ENCODE measurements at places on chromosomes 6 and 20. TPM values are rescaled to one million over a fixed set of nuclear protein-coding genes. Genes with fewer than 3 reads are reported as not detected.

The APCDD1L gene
- 14.6 TPM for total RNA-seq

The ZNF343 gene
- total RNA-seq: 8.1 TPM

- no peak for DNase-seq
These were observed 1.3 kb downstream of the ZNF343 start for GRCh38 chr20:2507464-2507863.

- no peak for DNase-seq
These were observed 144.0 kb downstream of the PRL start for GRCh38 chr6:22152841-22153240.

DNA sequence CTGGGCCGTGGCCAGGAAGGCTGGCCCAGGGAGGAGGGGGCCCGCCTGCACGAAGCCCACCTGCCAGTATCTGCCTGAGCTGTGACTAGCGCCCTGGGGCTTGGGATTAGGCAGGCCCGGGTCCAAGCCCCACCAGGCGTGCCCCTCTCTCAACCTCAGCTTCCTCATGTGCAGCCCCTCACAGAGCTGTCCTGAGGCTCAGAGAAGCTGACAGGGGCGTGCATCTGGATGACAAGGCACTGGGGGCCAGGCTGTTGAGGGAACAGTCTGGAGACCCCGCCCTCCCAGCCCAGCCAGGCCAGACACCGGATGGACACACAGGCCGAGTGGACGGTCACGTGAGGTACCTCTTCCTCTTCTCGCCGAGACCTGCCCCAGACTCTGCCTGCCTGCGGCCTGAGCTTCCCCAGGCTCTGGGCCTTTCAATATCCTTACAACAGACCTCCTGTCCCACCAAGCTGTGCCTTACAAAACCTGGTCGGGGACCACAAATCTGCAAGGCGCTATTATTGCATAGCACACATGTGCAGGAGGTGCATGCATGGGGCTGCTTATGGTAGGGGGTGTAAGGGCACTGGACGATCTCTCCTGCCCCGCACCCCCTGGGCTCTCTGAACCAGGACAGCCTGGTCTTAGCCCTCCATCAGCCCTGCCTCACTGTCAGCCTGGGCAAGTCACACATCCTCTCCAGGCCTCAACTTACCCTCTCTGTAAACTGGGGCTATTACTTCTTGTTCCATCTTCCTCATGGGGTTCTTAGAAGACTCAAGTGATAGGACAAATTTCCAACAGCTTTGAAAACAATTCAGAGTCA, 20.0 kb downstream of the NOL4L start:
- no peak for DNase-seq
